ENCODE measurements at places on chromosomes 16 and 17.

GRCh38 chr17:10149573-10150399, 48.6 kb downstream of the GAS7 start:
- no peak for DNase-seq

DNA sequence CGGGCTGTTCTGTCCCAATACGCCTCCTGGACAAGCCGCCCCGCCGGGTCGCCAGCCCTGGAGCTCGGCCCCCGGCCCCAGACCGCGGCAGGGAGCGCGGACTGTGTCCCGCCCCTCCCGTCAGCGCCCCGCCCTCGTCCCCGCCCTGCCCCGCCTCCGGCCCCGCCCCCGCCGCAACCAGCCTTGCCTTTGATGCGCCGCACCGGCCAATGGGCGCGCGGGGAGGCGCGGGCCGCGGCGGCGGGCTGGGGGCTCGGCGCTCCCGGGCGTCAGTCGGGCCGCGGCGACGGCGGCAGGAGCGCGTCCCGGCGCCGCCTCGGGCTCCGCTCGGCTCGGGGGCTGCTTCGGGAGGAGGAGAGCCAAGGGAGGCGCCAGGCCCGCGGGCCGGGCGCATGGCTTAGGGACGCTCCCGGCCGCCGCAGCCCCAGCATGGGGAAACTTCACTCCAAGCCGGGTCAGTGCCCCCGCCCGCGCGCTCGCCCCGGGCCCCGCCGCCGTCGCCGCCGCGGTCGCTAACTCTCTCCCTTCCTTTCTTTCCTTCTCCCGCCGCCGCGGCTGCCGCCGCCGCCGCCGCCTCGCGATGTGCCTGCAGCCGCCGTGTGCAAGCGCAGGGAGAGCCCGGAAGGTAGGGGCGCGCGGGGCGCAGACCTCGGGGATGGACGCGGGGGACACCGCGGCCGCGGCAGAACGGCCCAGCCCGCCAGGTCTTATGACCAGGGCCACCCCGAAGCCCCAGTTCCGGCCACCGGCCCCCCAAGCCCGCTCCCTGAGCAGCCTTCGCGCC, at the start of gene NKD1:
Gene NKD1, plus strand, starts transcription at position 272 of the 784 bp plus-strand sequence. Its CDS starts 158 bp downstream, at position 430.
- DNase-seq: peak; percentile 56

GRCh38 chr17:3745071-3745470, 21.4 kb downstream of the HASPIN start:
- no peak for DNase-seq

DNA sequence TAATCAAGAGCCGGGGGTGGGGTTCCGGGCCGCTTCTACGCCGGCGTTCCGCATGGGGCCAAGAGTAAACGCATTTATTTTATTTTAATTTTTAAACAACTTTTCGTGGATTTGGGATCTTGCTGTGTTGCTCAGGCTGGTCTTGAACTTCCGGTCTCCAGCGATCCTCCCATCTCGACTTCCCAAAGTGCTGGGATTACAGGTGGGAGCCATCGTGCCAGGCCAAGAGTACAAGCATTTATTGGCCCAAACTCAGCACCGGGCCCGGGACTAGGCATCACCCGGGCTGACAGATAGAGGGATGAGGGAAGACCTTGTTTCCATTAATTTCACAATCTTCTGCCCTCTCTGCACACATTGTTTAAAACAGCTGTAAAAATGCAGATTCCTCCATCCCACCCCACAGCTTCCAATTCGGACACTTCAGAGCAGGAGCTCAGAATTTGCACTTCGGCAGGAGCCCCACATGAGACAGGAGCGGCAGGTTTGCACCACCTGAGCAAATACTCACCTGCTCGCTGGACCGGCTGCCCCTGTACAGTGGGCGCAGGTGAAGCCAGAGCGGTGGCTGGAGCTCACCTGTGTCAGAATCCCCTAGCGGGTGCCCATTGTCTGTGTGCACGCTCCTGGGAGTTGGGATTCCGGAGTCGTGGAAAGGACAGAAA, 663 bp upstream of the GINS2 start:
- DNase-seq: peak; percentile 89

DNA sequence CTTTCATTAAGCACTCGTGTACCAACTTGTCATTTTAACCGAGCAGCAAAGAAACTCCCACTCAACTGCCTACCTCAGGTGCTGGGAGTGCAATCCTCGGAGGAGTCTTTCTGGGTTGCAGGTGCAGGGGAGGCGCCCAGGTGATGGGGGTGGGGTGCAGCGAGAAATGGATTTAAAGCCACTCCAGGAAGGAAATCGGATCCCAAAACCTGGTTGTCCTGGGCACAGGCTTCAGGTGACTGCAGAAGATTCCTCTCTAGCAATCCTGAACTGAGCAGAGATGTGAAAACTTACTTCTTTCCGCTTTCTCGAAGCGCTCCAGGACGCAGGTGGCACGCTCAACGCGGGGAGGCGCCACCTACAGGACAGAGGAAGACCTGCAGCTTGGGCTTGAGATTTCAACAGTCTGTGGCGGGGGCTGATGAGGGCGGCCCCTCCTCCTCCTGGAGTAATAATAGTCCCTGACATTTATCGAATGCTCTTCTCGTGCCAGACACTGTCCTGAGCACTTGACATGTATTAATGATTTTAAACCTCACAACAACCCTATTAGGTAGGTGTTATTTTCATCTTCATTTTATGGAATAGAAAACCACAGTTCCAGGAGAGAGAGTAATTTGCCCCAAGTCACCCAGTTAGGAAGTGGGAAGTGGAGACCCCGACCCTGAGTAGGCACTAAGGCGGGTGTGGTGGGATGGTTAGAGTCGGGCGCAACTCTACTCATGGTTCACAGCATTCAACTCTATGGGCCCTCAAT, 27.2 kb upstream of the SKAP1 start:
- DNase-seq: peak; percentile 70

DNA sequence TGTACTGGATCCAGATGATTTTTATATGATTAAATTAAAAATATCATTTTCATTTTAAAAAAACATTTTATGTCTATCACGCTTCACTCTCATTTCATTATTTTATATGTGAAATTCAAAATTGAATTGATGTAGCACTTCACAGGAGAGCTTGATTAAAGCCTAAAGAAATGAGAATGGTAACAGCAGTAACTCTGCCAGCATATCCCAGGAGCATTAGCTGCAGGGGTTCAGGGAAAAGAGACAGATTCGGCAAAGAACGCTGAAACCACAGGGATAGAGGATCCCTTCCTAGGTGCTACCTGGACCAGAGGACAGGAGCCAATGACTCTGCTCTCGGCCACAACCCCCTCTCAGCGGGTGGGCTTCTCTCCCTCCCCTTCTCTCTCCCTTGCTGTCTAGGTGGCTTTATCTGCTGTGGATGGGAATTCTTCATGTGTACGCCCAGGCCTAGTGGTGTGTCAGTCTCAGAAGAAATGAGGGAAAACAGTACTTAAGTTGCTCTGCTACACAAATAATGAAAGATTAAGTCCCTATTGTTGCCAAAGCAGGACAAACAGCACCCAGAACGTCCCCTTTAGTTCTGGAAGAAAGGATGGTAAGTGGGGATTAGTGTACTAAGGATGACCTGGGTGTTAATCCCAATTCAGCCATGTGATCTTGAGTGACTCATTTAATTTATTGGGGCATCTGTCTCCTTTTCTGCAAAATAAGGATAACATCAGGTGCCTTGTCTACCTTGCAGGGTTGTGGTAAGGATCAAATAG, 123.3 kb downstream of the CDK5R1 start:
- peak; percentile 29 for DNase-seq

- no peak for DNase-seq
Measured at GRCh38 chr17:71942626-71943025, 178.2 kb upstream of the SOX9 start.

DNA sequence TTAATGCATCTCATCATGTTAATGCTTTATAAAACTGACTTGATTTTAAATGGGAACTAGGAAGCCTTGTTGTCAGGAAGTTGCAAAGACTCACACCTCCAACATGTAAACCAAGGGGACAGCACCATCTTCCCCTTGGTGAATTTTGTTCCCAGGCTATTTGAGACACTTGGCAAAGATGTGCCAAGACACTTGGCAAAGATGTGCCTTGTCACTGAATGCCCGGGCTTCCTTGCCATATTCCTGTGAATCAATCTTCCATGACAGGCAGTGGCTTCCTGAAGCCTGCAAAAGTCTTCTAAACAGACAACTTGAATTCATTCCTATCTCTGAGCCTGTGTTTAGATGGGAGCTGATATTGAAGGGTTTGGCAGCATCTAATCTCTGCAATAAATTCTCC, 465.4 kb upstream of the C16orf82 start:
- no peak for DNase-seq

DNA sequence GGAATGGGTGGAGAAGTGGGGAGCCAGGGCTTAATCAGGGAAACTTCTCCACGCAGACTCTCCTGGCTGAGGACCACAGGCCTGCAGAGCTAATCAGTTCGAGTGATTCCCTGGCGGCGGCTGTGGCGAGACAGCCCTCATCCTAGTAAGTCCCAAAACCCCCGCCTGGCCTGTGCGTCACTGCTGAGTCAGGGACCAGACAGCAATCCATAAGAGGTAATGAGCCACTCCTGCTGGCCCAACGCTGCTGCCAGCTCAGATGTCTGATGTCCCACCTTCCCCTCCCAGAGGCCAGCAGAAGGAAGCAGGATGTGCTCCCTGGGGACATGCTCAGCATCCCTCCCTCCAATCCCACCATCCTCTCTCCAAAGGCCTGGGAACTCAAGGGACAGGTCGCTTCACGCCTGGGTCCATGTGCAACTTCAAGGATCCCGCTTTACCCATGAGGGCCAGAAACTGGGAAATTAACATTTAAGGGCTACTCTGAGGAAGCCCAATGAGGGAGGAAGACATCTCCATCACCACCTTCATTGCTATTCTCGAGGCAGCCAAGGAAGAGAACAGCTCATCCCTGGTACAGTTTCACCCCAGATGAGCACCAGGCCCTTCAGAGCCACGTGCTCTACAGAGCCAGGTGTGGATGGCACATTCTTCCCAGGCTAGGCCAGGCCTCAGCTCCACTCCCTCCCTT, 7.9 kb downstream of the ACLY start:
- DNase-seq: no peak

DNA sequence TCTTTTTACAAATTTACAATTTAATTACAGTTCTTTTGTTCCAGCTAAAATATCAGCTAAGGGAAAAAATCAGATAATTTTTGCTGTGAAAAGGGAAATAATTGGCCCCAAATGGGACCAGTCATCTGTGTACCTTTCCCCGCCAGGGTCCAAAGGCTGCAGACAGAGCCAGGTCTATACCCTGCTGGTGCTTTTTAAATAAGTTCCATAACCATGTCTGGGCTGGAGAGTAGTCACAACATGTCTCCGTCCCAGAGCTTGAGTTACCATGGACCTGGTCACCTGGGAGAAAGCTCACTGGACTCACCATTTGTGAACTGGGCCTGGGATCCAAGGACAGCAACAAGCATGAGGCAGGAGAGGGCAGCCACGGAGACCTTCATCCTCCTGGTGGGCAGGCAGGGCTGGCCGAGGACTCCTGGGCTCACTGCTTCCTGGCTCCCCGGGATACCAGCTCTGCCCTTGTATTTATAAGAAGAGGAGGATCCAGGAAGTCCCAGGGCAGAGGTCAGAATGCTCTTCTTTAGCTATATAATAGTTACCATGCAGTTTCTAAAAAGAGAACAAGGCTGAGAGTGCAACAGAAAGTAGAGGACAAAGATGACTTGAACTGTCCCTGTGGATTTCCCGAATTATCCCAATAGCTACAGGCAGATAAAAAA, at the start of gene CCL15:
Gene CCL15, minus strand, starts transcription at position 444 of the 662 bp plus-strand sequence. Its CDS starts 61 bp downstream, at position 383.
- no peak for DNase-seq

Measured in NCI-H146 (cell line).